ENCODE measurements at places on chromosomes 12 and 14.

DNA sequence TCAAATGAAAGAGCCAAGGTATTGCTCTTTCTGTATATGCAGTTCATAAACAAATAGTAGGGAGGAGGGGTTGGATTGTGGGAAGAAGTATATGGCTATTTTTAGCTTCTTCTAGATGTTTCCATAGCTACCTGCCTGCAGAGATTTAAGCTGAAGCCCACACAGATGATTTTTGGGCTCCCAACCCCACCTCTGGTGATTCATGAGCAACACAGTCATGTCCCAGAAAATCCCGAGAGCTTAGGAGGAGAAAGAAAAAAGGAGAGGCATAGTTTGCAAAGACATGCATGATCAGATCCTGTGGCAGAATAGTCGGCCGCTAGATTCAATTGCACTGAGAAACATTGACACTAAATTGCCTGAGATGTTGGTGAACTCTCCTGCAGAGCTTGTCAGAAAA is 13.8 kb downstream of the TESPA1 start:
- no peak for DNase-seq

DNA sequence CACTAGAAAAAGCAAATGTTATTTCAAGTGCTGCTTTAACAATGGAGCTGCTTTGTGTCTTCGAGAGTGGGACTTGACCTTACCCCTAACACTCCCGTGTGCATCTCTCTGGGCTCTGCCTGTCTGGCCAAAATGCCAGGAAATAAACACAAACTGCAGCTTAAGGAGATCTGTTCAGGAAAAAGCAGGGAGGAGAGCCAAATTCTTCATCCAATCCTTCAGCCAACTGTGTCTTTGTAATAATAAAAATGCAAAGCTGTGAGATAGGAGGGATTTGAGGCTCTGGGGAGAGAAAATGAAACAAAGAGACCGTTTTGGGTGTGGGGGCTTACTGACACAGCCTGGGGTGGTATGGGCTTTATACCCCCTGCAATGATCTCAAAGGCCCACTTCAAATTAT is 85.8 kb upstream of the WSCD2 start:
- no peak for DNase-seq

GRCh38 chr12:110249105-110249504 is 31.9 kb upstream of the ATP2A2 start:
- DNase-seq, result peak; percentile 46

DNA sequence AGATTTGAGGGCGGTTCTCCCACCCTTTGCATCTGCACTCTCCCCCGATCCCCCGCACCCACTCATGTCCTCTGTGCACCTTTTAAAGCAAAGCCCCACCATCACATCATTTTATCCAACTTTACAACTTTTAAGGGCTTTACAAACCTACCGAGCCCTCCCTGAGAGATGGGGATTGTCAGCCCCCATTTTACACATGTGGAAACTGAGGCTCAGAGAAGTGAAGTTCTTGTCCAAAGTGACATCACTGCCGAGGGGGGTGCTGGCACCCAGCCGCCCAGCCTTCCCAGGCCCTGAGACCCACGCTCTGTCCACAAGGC is 334.2 kb downstream of the MED13L start:
- no peak for DNase-seq

- no peak for DNase-seq
These were observed 76.1 kb downstream of the RASSF8 start for GRCh38 chr12:26034371-26035142.

GRCh38 chr12:131827961-131828534 is at the start of gene MMP17:
Gene MMP17 (plus strand): TSS chr12:131828393. CDS start chr12:131828495, 102 bp downstream.
- DNase-seq, result no peak

- no peak for DNase-seq
These were observed 555.9 kb downstream of the VRK1 start for GRCh38 chr14:97353102-97353501.

DNA sequence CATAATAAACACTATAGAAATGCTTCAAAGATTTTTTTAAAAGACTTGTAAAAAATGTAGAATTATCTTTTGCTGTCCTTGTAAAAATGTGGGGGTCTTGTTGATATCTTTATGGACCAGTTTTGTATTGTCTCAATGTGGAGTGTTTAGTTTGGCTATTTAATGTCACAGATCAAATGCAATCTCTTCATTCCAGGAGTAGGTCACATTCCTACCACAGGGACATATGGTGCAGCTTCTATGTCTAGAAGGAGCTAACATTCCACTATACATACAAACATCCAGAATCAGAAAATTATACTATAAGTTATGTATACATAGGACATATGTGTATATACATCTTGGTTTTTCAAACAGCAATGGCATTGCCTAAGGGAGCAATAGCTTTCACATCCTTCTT is 345.7 kb downstream of the BMP4 start:
- no peak for DNase-seq

GRCh38 chr12:110117956-110118685 is 6.0 kb upstream of the IFT81 start:
- no peak for DNase-seq

DNA sequence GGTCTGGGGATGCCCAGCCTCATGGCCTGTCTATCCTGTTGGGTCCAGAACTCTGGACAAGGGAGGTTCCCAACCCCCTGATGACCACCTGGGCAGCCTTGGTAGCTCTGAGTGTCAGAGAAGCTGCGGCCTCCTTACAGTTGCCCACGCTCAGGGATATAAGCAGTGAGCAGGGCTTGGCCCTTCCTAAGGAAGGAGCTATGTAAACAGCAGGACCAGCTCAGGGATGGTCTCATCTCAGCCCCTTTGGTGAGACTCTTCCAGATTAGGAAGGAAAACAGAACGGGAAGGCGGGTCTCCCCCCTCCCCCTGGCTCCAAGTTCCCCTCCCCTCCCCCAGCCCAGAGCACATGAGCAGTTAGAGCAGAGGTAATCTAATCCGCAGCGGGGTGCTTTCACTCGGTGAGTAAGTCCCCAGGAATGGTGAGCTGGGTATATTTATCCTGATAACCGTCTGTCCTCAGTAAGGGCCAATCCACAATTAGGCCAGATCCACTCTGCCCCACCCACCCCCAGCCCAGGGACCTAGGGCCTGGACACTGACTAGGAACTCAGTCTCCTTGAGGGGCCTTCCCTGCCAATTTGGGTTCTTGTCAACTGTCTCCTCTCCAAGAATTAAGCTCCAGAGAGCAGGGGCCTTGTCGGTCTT is 29.5 kb upstream of the RPLP0 start:
- no peak for DNase-seq

GRCh38 chr14:91376547-91377477 is 40.8 kb downstream of the CCDC88C start:
- no peak for DNase-seq

DNA sequence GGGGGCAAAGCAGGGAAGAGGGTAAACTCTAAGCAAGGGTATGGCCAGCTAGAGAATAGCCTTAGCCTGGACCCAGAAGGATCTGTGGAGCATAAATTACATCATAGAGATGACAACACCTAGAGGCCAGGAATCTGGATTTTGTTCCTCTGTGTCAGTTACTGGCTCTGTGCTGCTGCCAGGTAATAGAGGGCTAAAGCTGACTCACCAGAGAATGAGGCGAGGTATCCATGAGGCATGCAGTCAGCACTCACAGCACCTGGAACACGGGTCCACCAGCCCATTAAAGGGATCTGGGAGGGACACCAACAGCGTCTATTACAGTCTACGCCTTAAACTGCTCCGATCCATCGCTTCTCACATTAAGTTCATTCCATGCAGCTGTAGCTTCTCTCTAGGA is 74.9 kb upstream of the CMKLR1 start:
- DNase-seq, result no peak

- no peak for DNase-seq
These were observed 147.5 kb downstream of the NELL2 start for GRCh38 chr12:44728566-44728965.

GRCh38 chr12:70885956-70886355 is 34.6 kb downstream of the PTPRR start:
- peak; percentile 30 for DNase-seq

GRCh38 chr12:57464569-57464968 is 5.0 kb downstream of the GLI1 start:
- DNase-seq, result no peak

DNA sequence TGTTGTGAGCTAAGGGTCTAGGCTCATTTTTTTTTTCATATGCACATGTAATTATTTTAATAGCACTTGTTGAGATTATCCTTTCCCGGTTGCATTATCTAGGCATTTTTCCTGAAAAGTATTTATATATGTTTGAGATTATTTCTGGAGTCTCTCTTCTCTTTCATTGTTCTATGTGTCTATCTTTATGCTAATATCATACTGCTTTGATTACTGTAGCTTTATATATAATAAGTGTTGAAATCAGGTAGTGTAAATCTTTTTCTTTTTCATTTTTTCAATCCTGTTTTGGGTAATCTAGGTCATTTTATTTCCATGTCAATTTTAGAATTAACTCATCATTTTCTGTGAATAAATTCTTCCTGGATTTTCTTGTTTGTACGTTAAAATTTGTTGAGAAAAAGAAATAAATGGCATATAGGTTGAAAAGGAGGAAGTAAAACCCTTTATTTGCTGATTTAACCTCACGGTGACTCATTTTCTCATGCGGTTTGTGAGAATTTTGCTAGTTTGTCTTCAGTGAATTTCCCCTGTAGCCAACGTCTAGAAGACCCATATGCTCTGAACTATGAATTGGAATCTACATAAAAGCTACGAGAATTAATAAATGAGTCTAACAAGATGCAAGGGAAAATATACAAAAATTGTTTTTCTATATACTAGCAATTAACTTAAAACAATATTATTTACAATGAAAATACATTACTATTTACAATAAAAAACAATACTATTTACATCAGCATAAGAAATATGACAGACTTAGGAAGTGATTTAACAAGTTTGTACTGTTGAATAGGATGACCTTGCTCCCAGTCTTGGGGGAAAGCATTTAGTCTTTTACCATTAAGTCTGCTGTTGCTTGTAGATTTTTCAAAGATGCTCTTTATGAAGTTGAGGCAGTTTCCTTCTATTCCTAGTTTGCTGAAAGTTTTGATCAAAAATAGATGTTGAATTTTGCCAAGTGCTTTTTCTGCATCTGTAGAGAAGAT is 105.0 kb downstream of the SNAPC1 start:
- no peak for DNase-seq

- no peak for DNase-seq
These were observed 264.0 kb downstream of the FUT8 start for GRCh38 chr14:65676361-65677014.

GRCh38 chr12:48965298-48965838 is 6.2 kb downstream of the WNT10B start:
- DNase-seq, result no peak

- no peak for DNase-seq
These were observed 7.8 kb downstream of the PPP2R3C start for GRCh38 chr14:35114036-35114435.

- no peak for DNase-seq
These were observed 183.0 kb downstream of the ERC1 start for GRCh38 chr12:1173781-1174617.

- DNase-seq, result no peak
These were observed 23.5 kb downstream of the SDSL start for GRCh38 chr12:113445544-113446171.

- no peak for DNase-seq
These were observed 50.5 kb downstream of the LIMA1 start for GRCh38 chr12:50232771-50233209.

- no peak for DNase-seq
These were observed 82.2 kb downstream of the PAPOLA start for GRCh38 chr14:96584199-96584906.

DNA sequence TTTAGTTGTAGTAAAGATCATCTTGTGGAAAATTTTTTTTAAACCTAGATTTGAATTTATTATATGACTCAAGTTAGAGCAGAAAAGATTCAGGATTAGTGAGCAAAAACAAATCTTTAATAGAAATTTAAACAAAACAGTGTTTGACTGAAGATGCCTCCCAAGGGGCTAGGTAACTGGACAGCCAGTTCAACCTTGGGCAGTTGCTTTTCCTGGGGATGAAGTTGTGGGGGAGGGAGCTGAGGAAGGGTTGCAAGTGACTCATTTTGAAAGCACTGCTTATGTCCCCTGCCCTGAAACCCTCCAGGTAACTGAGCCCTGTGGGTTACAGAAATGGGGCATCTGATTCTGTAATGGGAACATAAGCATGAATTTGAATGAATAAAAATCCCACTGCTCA is 13.1 kb downstream of the CFAP54 start:
- no peak for DNase-seq

DNA sequence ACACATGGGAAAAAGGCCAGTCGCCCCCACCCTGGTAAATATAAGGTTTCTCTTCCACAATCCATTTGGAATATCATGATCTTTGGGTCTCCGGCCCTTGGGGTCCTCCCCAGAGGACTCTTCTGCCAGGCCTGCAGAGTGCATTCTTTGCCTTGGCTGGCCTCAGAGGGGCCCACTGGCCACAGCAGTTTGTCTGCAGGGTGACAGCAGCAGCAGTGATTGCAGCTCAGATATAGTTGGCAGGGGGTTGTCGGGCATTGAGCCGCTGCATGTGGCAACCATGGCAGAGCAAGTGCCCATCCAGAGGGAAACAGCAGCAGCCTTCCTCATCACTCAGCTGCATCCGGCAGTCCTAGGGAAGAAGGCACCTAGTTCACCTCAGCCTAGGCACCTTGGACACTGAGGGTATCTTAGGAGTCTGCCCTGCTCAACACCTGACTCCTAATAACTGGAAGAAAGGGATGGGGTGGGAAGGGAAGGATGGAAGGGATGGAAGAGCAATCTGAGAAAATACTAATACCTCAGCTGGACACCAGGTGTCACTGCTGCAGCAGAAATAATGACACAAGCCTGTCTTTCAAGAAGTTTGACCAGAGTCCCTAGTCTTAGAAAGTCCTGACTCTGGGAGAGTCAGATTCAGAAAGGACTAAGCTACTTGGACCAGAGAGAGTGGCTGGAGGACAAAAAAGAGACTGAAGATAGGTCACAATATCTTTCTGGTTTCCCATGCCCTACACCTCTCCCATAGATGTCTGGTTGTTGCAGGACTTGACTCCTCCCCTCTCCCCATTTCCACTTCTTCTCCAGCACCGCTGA is 8.9 kb downstream of the AJUBA start:
- peak; percentile 63 for DNase-seq

- no peak for DNase-seq
These were observed 52.1 kb upstream of the DCD start for GRCh38 chr12:54700301-54700700.

DNA sequence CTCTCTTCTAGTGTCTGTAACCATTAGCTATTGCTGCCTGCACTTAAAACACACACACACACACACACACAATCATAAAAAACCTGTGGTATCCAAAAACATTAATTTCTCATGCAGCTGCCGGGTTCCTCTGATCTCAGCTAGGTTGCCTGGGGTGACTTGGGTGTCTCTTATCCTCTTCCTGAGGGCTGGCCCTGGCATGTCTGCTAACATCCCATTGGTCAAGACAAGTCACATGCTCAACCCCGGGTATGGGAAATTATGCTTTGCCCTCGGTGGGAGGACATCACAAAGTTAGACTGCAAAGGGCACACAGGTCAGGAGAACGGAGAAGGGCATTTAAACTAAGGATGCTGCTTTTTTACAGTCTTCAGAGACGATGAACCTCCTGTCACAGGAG is 55.7 kb downstream of the TRPV4 start:
- no peak for DNase-seq

- no peak for DNase-seq
These were observed 54.5 kb downstream of the MIS18BP1 start for GRCh38 chr14:45198551-45198950.

Measured in Ammon's horn (tissue), 1 donor.